ENCODE measurements at places on chromosomes 13 and 19.

- no peak for DNase-seq
Measured at GRCh38 chr19:48479686-48480085, 10.5 kb downstream of the CYTH2 start.

DNA sequence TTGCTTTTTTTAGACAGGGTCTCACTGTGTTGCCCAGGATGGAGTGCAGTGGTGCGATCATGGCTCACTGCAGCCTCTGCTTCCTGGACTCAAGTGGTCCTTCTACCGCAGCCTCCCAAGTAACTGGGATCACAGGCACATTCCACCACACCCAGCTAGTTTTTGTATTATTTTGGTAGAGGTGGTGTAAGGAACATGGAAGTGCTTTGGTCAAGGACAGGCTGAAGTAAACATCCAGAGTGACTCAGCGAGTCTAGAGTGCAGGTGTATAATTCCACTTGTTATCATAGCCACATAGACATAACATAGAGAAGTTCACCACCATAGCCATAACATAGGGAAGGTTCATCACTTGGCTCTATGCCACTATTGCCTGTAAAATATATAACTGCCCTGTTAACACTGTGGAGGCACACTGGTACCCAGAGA lies 98.6 kb downstream of the RBM26 start:
- no peak for DNase-seq

- DNase-seq = no peak
Measured at GRCh38 chr13:39631307-39631706, 24.2 kb upstream of the COG6 start.

- DNase-seq = no peak
Measured at GRCh38 chr13:24748061-24748400, 15.9 kb upstream of the RNF17 start.

DNA sequence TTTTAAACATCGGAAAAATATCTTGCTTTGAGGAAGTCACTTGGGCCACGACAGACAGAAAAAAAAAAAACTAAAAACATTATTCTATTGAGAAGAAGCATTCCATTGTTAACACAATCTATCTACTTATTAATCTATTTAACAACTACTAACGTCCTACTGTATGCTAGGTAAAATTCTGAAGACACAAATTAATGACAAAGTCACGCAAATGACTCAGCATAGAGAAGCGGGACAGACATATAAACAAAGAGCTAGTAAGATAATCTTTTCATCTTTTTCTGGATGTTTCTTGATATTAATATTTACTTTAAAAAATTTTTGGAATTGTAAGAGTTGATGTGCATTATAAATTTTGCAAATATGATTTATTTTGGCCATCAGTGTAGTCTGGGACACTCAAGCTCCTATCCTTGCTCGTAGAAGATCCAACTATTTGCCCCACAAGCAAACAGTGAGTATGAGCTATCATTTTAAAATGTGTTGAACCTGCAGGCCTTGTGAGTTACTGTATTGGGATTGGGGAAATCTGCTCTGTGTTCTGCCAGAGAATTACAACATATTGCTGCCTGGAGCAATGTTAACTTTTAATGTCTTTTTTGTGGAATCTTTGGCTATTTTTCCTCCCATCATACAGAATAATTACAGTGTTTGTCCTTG lies 109.1 kb downstream of the PCDH9 start:
- DNase-seq = no peak

DNA sequence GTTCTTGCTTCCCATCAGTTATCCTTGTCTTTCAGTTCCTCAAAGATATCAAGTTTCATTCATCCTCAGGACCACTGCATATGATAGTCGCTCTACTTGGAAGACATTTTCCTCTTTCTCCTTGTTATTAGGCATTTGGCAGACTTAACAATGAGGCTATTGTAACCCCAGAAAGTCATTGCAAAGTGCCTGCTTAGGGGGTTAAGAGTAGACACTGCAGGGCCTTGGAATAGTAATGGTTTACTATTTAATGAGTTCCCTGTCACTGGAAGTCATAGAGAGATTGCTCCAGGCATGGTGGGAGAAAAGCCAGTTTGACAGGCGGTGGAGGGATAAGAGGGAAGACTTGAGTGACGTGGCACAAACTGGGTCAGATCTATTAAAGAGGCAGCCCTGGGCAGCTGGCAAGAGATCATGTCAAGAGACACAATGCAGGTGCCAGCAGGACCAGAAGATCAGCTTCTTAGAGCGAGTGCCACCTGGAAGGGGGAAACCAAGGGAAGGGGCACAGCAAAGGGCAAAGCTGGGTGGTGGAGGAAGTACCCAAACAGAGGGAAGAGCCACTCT lies 16.8 kb upstream of the CPB2 start:
- DNase-seq = no peak

DNA sequence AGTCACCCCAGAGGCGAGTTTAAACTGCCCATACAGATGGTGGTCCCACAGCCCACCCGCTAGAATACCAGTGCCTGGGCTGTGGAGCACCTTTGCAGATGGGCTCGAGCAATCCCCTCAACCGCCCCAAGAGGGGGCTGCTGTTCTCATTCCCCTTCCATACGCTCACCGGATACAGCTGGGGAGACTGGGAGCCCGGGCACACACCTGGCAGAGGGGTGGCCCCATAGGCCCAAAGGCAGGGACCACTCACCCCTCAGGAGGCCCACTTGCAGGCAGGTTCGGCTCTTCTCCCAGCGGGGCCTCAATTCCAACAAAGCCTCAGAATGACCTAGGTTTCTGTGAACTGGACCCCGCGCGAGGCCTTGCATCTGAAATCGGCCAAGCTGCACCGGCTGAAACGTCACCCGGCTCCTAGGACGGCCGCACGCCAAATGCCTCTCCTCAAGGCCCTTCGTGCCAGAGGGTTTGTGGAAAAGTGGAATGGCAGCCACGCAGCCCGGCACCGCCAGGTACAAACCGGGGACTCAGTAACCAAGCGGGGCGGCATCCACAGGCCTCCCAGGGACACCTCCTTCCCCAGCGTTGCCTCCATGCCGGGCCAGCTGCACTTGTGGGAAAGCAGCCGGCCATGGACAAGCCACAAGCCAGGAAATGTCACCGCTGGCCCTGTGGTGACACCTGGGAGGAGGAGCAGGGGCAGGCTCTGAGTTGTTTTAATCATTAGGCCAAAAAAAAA lies 18.7 kb downstream of the MLLT1 start:
- DNase-seq = peak; percentile 46

DNA sequence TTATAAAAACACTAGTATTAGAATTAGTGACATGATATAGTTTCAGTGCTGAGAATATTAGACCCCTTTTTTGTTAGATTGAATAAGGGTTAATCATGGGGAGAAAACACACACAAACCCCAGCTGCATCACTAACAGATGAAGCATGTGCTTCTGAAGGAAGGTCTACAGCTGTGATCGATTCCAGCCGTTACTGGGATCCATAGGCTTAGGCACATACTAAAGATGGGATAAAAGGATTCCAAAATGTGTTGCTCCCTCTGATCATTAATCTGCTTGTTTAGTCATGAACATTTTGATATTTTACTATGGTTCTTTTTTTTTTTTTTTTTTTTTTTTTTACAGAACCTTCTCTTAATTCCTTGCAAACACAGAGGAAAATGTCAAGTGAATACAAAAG lies 1591.3 kb downstream of the EFNB2 start:
- no peak for DNase-seq

GRCh38 chr13:99983499-99984401 lies 2.2 kb downstream of the ZIC2 start:
- no peak for DNase-seq

GRCh38 chr19:47156861-47157430 lies 26.3 kb downstream of the SAE1 start:
- no peak for DNase-seq

- no peak for DNase-seq
Measured at GRCh38 chr19:55228015-55228391, 560 bp downstream of the TMEM86B start.

Measured in CD8-positive, alpha-beta T cell (primary cell).